IPS DF 6.9 (cell line): ENCODE measurements at places on chromosomes 12 and 14.

DNA sequence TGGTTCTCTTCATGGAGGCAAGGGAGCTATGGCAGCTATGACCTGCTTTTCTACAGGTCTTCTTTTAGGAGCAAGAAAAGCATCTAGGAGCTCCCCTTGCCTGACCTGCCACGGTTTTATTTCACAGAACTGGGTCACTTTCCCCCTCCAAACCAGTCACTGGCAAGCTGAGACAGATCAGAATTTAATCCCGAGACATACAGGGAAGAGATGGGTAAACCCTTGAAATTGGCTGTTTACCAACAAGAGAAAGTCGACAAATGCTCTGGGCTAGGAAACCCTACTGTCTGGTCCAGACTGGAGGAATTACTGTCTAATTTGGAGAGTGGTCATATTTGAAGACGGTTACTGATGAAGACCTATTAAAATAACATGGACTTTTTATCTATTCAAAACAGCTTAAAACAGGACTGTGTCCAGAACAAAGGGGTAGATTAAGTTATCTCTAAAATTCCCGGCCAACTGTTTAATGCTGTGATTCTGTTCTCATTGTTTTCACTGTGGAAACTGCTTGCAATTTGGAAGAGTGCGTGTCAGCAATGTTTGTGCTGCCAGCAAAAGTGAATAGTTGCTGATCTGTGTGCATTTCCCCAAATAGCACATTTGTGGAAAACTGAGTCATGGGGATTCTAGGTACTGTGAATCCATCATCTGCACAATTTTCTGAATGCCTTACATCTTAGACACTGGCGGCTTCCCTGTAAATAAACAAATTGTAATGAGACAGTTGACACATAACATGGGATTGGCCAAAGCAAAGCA, 73.4 kb upstream of the EEA1 start:
- DNase-seq = no peak

DNA sequence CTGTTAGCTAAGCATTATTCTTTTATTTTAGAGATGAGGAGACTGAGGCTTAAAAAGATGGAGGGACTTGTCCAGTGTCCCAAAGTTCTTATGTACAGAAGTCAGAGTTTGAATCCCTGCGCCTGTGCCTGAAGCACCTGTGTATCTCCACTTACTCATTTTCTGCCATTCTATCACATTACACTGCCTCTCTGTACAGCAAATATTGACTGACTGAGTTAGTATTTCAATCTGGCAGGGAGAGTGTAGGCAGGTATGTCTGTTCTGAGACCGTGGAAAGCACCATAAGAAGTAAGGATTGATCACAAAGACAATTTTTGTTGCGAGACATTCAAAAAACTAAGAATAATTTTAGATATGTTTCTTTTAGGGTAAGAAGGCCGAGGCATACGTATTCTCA, 162.7 kb downstream of the KITLG start:
- no peak for DNase-seq

DNA sequence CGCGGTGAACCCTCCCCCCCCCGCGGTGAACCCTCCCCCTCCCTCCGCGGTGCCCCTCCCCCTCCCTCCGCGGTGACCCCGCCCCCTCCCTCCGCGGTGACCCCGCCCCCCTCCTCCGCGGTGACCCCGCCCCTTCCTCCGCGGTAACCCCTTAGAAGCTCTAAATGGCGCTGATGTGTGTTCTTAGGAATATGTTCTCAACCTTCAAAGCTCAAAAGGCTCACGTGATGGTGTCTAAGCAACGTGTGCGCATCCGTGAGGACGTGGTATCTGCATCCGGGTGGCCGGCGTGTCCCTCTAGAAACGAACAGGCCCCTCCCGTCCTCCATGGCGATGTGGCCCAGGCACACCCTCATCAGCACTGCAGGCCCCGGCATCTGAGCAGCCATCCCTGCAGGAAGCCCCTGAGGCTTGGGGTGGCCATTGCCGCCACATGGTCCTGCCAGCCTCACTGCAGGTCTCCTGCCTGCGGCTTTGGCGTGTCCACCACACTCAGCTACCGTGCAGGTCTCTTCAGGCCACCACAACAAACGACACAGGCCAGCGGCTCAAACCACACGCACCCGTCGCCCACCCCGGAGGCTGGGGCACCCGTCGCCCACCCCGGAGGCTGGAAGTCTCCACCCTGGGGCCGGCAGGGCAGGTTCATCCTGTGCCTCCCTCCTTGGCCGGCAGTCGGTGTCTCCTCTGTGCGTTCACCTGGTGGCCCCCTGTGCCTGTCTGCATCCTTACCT, 14.5 kb upstream of the FBRSL1 start:
- no peak for DNase-seq

- no peak for DNase-seq
Observed at GRCh38 chr14:77198561-77198960, 17.0 kb downstream of the TMEM63C start.

DNA sequence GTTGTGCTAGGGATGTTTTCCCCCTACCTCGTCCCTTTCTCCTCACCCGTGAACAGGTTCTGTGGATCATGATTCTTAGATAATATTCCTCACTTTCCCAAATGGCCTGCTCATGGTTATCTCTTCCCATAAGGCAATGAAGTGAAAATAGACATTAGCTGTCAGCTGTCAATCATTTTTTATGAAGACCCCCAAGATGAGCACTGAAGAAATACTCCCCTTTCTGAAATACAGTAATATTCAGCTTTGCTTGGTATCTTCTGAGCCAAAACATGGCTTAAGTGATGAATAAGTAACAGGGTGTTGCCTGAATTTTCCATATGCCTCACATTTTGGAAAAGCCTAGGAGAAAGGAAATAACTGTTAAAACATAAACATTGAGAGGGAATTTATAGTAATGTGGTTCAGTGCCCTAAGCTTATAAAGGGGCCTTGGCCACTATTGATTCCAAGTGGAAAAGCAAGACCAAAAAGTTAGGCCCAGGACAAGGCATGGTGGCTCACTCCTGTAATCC, 70.7 kb upstream of the NAP1L1 start:
- no peak for DNase-seq

GRCh38 chr14:66115740-66116502, 370.2 kb upstream of the CCDC196 start:
- DNase-seq = no peak

- DNase-seq = no peak
Observed at GRCh38 chr12:123445388-123446332, 9.2 kb upstream of the RILPL2 start.
